ENCODE measurements at places on chromosomes 13 and 19. TPM values are rescaled to one million over a fixed set of nuclear protein-coding genes. Genes with fewer than 3 reads are reported as not detected.

Gene FLT1
- total RNA-seq, result 4.9 TPM

- peaks cover 25% of the 10 kb centered on the region for H3K4me1 ChIP-seq
- peaks cover 49% of the 10 kb centered on the region for H3K27me3 ChIP-seq
- peak within 1 kb of the TSS; percentile 46 for H3K4me3 ChIP-seq
- H3K36me3 ChIP-seq, result no peaks in the 10 kb centered on the region
- peak; percentile 69 for DNase-seq
- H3K27ac ChIP-seq, result no peak within 1 kb of the TSS
These were observed at the start of gene COX6B2 for GRCh38 chr19:55354698-55355212. COX6B2 (minus strand) TSS chr19:55354719; CDS start chr19:55354521, 198 bp downstream.

Gene NLRP12
- 0.18 TPM for total RNA-seq

- no peaks in the 10 kb centered on the region for H3K36me3 ChIP-seq
- H3K27ac ChIP-seq, result no peak overlapping the region
- no peak for DNase-seq
- no peaks in the 10 kb centered on the region for H3K4me1 ChIP-seq
- H3K4me3 ChIP-seq, result no peak overlapping the region
These were observed 91.1 kb upstream of the SOX1 start for GRCh38 chr13:111975539-111976473.

Gene RUBCNL
- 0.57 TPM for total RNA-seq
